ENCODE measurements at places on chromosomes 4 and X.

DNA sequence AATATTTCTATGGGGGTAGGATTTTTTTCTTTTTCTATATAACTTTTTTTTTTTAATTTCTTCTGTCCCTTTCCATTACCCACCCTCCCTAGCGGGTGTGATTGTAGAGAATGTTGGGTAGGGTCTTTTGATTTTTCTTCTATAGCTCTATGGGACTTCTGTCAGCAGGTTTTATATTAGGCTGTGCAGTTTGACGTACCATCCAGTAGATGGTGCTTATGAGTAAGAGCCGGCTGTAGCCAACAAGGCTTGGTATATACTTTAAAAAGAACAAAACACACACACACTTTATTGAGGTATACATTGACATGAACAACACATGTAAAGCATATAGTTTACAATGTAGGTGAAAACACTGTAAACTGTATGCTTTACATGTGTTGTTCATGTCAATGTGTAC is 247.9 kb upstream of the POF1B start:
- DNase-seq, result no peak

DNA sequence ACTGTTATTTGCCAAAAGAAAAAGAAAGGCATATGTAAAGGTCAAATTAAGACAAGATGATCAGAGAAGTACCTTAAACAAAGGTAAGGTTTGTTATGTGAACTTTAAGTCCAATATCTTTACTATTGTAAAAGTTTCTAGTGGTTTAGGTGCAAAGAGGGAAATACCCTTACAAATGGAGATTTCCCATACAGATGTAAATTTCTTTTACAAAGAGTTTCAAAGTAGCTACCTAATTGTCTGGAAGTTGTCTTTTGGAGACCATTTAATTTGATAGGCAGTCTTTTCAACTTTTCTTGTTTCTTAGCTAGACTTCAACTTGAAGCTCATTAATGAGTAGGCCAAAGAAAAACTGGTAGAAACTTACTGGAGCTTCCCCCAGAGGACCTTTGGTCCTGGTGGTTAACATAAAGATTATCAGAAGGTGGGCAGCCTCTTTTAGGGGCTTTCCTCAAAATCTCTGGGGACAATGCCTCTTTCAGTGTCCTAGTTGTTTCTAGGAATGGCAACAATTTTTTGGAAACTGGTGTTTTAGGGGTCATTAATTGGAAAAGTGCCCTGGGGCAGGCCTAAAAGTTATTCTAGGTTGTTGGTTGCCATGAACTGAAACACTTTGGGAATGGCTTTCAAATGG is 297.3 kb downstream of the GUCY2F start:
- no peak for DNase-seq

- DNase-seq, result no peak
These were observed 15.6 kb downstream of the ENOX2 start for GRCh38 chrX:130887376-130887775.

- DNase-seq, result no peak
These were observed 110.3 kb downstream of the SHROOM3 start for GRCh38 chr4:76545226-76545884.

All from non-pigmented ciliary epithelial cell (primary cell).